ENCODE measurements at places on chromosomes 13 and 19. TPM values are rescaled to one million over a fixed set of nuclear protein-coding genes. Genes with fewer than 3 reads are reported as not detected.

GRCh38 chr13:109275139-109275745, 511.1 kb downstream of the IRS2 start:
- DNase-seq: no peak

The SRRM5 gene
- 0.57 TPM for total RNA-seq

The EHD2 gene
- 10.9 TPM for total RNA-seq

GRCh38 chr13:40609972-40610726, 56.3 kb downstream of the FOXO1 start:
- DNase-seq: no peak

GRCh38 chr19:15144046-15144646, 36.9 kb downstream of the SYDE1 start:
- DNase-seq: no peak

GRCh38 chr13:113884821-113885220, 20.9 kb upstream of the GAS6 start:
- no peak for DNase-seq

DNA sequence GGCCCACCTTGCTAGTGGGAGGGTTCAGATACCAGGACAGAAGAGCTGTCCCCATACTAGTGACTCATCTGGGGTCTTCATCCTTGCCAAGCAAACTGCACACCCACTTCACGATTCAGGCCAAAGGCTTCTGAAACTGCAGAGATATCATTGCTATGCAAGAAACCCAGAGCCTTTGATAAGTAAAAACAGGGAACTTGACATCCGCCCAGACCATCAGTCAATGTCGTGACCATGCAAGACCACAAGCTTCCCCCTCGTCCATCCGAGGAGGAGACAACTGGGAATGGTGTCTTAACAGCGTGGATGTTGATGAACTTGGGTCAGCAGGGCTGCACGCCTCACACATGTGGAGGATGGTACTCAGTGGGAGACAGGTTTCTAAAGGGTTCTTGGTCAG, 58.0 kb downstream of the ABCC4 start:
- no peak for DNase-seq

DNA sequence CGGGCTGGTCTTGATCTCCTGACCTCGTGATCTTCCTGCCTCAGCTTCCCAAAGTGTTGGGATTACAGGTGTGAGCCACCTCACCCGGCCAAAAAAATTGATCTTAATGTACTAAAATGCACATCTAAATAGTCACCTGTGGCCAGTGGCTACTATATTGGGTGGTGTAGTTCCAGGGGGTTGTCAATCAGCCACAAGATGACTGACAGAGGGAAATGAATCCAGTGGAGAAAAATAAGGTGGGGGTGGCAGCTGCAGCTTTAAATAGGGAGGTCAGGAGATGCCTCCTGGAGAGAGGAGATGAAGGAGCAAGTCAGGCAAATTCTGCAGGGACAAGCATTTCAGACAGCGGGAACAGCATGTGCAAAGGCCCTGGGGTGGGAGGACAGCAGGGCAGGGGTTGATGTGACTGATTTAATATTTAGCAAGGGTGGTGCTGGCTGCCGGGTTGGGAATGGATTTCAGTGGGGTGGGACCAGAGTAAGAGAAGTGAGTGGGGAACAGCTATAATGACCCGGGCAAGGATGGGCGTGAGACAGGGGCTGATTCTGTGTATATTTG, 18.0 kb downstream of the TIMM13 start:
- no peak for DNase-seq
